Activated T-helper 17 cell treated with anti-CD3 and anti-CD28 coated beads, Interleukin-2, amount 50 U/mL, for 72 hours (primary cell): ENCODE measurements at places on chromosomes 3 and 15. TPM values are rescaled to one million over a fixed set of nuclear protein-coding genes. Genes with fewer than 3 reads are reported as not detected.

- ATAC-seq: peak; percentile 83
These were observed 46.4 kb upstream of the MBNL1 start for GRCh38 chr3:152222327-152222726.

- no peak for ATAC-seq
These were observed 245.3 kb upstream of the ZPLD1 start for GRCh38 chr3:102189541-102189940.

DNA sequence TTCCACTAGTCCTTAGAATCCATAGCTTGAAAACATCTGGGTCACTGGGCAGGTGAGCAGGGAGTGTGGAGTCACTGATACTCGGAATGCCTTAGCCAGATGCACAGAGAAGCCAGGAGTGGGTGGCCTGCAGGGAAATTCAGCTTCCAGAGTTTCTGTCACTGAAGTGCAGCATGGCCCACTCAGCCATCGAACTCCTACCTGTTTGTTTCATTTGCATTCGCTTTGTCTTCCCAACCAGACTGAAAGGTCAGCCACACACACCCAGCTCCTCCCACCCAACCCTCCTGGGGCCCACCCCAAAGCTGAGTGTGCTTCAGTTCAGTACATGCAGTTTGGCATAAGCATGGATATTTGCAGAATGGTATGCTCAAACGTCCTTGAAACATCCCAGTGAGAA is 124.5 kb upstream of the ATP10A start:
- ATAC-seq: no peak

- no peak for ATAC-seq
These were observed 5.2 kb downstream of the ARPP19 start for GRCh38 chr15:52563501-52564060.

DNA sequence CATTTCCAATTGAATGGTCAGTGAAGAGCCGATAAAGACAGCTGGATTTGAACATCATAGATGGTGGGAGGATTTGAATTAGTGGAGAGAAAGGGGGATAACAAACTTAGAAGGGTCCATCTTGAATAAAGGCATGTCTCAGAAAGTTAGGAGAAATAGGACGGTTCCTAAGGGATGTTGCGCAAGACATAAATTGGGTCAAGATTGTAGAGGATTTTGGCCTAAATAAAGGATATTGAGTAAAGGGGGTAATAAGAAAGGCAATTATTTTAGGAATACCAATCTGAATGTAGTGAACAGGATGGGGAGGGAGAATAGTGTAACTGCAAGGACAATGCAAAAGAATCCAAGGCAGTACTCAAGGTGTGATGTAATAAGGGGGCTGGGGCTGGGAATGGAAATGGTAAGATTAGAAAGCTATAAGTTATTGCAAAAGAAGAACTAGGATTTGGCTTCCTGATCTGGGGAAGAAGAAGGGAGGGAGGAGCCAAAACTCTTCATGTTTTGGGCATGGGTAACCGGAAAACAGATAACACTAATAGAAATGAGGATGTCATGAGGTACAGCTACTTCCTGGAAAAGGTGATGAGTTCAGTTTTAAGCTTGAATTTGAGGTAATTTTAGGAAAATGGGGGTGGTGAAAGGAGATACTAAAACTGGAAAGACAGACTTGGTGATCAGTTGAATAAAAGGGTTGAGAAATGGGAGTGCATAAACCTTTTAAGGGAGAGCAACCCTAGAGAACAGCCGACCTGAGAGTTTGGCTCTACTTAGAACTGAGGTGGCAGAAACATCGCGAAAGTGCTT is 17.3 kb upstream of the TRPC1 start:
- no peak for ATAC-seq

DNA sequence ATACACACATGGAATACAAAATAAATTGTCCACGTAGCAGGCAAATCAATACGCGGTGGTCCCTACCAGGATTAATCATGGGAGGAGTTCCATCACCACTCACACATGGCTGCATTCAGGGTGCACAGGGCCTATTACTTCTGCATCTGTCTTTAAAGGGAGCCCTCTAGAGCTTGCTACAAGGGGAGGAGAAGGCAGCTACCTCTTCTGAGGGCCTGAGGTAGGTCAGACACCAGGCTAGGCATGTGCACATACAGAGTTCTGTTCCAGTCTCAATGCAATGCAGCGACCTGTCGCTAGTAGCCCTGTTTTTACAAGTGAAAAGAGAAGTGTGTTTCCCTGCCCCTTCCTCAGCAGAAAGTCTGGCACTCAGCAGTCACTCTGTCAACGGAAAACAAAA is 102.7 kb downstream of the ROBO2 start:
- no peak for ATAC-seq

Gene ARPP21
- total RNA-seq: not detected

Gene PLOD2
- 3.7 TPM for total RNA-seq

Gene C2CD4A
- total RNA-seq: 5.8 TPM

Gene SLC15A2
- 7.5 TPM for total RNA-seq

Gene ZNF106
- total RNA-seq: 58.1 TPM

Gene SPTSSB
- total RNA-seq: not detected

Gene FAM107A
- not detected for total RNA-seq

Gene SAMMSON
- not detected for total RNA-seq

Gene PPM1L
- total RNA-seq: 2.1 TPM
